CD4-positive, alpha-beta T cell treated with Interleukin-17A for 4 hours (primary cell): ENCODE measurements at places on chromosomes 5 and 9.

- DNase-seq, result no peak
These were observed 66.4 kb downstream of the WWC1 start for GRCh38 chr5:168357876-168358275.

- no peak for DNase-seq
These were observed 270.4 kb upstream of the TARS1 start for GRCh38 chr5:33170411-33170810.

DNA sequence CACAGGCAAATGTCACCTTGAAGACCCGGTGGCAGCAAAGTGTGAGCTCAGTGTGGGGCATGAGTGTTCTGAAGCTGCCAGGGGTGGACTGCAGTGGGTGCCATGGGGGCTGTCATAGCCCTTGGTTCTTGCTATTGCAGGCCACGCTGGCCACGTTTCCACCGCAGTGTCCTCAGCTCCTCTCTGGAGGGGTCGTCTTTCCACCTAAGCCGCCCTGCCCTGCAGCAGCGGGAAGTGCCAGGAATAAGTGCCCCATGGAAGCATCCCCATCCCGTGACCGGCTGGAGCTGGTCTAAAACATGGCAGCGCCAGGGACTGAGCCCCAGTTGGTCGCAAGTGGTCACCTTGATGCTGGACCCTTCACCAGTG lies 6.9 kb downstream of the OBP2B start:
- DNase-seq, result no peak

GRCh38 chr5:133353741-133354140 lies 258.6 kb downstream of the FSTL4 start:
- no peak for DNase-seq

DNA sequence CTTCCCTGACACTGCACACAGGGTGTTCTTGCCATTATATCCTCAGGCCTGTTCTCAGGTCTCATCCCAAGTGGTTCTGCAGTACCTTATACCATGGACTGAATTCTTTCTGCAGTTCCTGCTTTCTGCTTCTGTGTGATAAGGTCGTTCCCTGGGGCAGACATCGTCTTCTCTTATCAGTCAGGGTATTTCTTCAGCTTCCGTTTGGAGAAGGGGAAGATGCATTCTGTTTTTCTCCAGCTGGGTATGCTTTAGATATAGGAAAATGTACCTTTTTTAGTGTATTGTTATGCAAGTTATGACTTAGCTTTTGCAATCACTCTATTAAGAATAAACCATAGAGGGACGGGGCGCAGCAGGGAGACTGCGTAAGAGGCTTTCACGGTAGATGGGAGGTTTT lies 31.1 kb downstream of the RALGPS1 start:
- no peak for DNase-seq

- DNase-seq, result no peak
These were observed 288.5 kb upstream of the TUT7 start for GRCh38 chr9:86642721-86643120.

DNA sequence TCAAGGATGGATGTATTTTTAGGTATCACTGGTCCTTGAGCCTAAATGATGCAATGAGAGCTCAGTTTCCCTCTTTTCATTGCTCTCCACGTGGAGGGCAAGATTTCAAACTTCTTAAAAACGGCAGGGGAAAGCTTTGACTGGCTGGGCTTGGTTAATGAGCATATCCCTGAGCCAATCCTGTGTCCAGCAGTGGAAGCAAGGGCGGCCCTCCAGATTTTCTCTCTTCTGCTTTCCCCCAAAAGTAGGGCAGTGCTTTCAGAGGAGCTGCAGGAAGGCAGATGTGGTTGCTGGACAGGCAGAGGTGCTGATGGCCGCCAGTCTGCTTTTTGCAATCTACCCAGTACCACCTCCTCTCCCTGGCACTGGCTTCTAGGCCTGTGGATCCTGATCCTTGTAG lies 30.0 kb upstream of the TBC1D2 start:
- no peak for DNase-seq

GRCh38 chr5:56072863-56073766 lies 78.4 kb upstream of the IL6ST start:
- DNase-seq, result no peak

DNA sequence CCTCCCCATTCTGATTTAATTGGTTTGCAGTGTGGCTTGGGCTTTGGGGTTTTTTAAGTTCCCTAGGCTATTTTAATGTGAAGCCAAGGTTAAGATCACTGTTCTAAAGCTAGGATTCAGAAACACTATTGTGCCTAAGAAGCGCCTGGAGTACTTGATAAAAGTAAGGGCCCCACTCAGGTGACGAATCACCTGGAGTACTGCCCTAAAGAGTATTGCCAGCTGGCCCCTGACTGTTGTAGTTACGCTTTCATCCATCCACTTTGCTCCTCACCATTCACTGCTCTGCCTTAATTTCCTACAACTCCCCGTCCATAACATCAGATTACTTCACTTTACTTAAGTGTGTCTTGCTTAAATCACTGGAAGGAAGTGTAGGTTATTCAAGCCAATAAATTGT lies 119.3 kb downstream of the CD180 start:
- DNase-seq, result no peak

- no peak for DNase-seq
These were observed 616.2 kb downstream of the DNAH5 start for GRCh38 chr5:13328316-13328715.

- no peak for DNase-seq
These were observed 36.0 kb downstream of the PRDM6 start for GRCh38 chr5:123124859-123125595.

GRCh38 chr5:142962174-142962533 lies 192.0 kb downstream of the ARHGAP26 start:
- no peak for DNase-seq

DNA sequence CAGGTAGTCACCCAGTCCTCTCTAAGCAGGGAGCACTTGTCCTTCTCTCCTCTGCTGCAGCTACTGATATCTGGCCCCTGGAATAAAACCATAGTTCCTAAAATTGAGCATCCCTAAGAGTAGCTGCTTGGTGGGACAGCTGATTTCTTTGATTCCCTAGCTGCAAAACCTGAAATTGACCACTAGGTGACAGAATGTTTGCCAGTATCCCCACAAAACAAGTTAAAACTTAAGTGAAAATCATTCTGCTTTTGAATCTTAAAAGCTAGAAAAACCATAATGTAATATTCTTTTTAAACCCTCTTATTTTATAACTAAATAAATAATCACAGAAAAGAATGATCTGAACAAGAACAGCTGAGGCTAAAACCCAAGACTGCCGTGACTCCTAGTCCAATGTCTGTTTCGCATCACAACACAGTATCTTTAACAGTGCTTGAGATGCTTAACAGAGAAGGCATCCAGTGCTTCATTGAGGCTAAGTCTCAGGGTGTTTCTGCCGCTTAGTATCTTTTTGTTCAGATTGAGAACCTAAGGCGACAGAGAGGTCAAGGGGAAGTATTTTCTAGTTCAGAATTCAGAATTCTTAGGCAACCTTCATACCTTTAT lies 24.4 kb upstream of the TAL2 start:
- DNase-seq, result no peak

DNA sequence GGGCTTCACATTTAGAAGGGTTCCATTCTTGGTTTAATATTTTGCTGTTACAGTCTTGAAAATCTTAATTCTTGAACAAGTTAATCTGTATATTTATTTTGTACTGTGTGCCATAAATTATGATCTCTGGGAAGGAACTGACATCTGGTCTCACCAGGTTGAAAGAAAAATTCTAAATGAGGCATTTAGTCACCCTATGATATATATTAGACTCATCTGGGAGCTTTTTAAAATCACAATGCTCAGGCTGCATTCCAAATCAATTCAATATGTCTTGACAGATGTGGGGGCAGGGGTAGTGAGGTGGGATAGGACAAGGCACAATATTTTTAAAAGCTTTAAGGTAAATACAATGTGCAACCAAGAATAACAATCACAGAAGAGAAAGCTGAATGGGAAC lies 569.2 kb downstream of the PRR16 start:
- no peak for DNase-seq

GRCh38 chr9:99579964-99580363 lies 241.7 kb upstream of the NR4A3 start:
- no peak for DNase-seq
